CD4-positive, alpha-beta T cell treated with Interferon alpha-2 for 1 hour (primary cell): ENCODE measurements at places on chromosomes 1 and 21.

- DNase-seq, result no peak
Measured at GRCh38 chr1:187641907-187642306, 813.2 kb downstream of the PLA2G4A start.

DNA sequence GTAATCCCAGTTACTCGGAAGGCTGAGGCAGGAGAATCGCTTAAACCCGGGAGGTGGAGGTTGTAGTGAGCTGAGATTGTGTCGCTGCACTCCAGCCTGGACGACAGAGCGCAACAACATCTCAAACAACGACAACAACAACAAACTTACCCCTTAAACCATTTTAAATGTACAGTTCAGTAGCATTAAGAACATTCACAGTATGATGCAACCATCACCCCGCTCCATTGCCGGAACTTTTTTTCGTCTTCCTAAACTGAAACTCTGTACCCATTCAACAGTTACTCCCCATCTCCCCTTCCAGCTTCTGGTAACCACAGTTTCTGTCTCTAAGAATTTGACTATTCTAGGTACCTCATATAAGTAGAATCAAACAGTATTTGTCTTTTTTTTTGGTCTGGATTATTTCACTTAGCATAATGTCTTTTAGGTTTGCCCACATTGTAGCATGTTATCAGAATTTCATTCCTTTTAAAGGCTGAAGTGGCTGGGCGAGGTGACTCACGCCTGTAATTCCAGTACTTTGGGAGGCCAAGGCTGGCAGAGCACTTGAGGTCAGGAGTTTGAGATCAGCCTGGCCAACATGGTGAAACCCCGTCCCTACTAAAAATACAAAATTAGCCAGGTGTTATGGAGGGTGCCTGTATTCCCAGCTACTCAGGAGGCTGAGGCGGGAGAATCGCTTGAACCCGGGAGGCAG, 19.6 kb downstream of the CA6 start:
- no peak for DNase-seq

DNA sequence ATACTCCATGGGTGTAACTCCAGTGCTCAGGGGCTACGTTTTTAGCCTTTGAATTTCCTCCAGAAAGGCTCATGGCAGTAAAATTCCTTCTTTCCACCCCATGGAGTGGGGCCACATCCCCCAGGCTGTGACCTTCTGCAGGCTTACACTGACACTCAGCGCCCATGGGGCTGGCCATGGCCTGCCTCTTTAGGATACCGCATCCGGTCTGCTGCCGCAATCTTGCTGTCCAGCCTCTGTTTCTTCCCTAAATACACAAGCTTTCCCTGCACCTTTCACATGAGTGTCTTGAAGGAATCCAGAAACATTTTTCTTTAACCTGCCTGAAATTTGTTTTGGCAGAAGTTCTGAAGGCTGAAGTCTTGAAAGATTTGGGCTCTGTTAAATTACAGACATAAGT, 170.5 kb downstream of the NTMT2 start:
- DNase-seq, result no peak

GRCh38 chr1:28159243-28159642, 17.2 kb downstream of the PTAFR start:
- no peak for DNase-seq

DNA sequence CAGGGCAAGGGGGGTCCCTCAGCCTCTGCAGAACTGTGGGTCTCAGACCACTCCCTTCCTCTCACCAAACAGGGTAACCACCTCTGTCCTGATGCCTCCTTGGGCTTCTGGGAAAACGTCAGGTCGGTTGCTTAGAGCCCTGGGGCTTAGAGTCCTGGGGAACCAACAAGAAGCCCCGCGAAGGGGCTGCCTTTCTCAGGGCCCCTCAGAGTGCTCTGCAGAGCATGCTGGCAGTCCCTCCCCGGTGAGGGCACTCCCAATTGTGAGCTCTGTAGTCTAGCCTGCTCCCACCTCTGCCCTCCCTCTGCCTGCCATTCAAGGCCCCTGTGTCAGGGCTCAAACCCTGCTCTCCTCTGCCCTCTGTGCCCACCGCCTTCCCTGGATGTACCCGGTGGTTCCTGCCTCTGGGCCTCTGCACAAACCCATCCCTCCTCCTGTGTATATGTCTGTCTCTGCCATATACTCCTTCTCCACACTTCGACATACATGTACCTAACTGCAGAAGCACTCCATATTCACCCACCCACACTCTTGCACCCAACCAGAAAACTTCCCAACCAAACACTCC, 92.3 kb downstream of the DMRTB1 start:
- no peak for DNase-seq

DNA sequence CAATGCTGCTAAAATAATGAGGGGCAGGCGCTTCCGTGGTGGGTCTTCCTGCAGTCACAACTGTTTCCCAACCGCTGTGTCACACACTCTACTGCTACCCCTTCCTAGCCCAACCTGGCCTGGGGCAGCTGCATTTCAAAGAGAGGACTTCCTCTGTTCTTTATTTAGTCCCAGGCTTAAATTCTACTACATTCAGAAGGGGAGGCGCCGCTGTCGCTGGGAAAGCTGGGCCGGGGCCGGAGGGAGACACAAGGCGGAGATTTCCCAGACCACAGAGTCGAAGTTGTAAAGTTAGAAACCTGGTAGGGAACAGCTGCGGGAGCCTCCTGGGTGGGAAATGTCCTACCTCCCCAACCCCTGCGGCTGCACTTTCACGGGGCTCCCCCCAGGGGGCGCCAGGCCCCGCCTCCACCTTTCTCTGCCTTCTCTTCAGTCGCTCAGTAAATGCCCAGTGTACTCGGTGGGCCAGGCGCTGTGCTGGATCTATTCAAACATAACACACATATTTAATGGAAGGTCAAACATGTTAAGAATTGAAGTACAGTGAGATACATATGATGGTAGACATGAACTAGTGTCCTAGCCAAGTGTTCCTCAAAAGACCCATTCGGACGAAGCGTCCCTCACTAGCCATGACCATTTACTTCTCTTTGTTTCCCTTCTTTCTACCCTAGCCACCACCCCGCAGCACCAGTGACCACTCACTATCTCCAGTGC, 23.1 kb downstream of the DYRK3 start:
- peak; percentile 43 for DNase-seq

GRCh38 chr1:246302251-246302625, 204.8 kb downstream of the SMYD3 start:
- DNase-seq, result no peak

DNA sequence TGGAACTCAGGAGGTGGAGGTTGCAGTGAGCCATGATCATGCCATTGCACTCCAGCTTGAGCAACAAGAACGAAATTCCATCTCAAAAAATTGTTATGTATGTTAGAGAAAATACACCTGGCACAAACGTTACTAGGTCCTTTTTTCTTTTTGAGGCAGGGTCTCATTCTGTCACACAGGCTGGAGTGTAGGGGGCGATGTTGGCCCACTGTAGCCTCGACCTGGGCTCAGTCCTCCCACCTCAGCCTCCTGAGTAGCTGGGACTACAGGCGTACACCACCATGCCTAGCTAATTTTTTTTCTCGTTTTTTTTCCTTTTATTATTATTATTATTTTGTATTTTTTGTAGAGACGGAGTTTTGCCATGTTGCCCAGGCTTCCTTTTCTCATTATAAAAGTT, 4.4 kb downstream of the HAX1 start:
- DNase-seq, result peak; percentile 46

DNA sequence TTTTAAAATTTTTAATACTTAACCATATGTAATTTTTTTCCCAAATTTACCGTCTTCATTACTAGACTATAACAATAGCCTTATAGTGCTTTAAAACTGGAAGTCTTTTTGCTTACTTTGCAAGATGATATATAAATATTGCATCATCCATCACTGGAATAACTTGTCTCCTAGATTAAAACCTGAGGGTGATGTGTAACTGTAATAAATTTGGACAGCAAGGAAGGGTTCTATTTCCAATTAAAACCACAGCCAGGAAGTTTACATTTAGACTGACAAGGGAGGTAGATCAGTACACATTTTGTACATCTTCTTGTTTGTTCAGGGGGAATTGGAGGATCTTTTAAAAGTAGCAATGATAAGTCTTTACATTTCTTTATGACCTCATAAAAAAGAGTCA, 21.9 kb downstream of the NTNG1 start:
- DNase-seq, result no peak

DNA sequence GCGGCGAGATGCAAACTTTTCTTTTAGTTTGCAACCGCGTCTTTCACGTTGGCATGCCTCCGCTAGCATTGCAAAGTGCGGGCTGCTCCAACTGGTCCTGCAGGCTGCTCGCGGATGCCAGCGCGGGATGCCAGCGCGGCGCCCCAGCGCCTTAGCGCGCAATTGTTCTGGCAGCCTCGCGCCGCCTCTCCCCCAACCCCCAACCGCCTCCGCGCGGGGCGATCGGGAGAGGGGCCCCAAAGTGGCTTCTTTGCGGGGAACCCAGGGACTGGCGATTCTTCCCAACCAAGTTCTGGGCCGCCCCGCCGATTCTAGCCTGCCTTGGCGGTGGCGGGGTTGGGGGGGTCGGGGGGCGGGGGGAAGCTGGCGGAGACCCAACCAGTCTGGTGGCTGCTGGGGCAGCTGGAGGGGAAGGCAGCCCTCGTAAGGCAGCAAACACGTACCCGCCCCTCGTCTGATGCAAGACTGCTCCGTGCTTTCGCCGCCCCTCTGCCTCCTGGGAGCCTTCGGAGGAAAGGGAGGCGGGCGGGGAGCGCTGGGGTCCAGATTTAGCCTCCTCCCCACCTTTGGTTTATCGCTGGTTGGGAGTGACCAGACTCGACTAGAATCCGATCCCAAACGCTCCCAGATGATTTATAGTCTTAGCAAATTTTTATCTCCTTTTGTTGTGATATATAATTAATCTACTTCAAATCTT, 756 bp downstream of the PHGDH start:
- peak; percentile 4 for DNase-seq

GRCh38 chr1:96978444-96978843, 256.9 kb downstream of the PTBP2 start:
- no peak for DNase-seq

GRCh38 chr1:67739361-67739760, 54.4 kb downstream of the GADD45A start:
- DNase-seq, result no peak

DNA sequence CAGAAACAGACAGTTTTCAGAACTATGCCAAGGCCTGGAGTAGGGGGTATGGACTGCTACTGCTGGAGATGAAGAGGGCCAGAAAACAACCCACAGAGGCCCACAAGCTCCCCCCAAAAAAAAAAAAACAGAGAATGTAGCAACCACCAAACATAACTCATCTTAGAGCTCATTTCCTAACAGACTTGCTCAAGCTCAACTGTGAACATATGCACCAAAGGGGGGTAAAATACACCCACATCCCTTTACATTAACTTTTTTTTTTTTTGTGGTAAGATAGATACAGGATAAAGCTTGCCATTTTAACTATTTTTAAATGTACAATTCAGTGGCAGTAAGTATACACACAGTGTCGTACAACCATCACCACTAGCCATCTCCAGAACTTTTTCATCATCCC, 36.0 kb downstream of the SEC16B start:
- no peak for DNase-seq

DNA sequence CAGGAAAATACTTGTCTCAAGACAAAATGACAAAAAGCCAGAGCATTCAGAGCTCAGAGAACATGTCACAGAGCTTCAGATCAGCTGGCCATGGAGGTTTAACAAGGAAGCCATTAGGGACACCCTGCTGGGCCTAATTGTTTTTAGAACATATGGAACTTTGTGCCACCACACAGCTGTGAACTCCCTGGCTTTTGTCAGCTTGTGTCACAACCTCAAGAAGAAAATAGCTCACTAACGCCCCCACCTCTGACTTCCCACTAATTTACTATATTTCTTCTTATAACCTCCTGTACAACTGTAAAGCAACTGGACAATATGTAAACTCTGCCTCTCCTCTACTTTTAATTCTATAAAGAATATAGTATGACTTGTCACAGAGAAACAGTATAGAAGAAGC, 21.0 kb upstream of the TDRD10 start:
- DNase-seq, result no peak

- DNase-seq, result no peak
Measured at GRCh38 chr1:4681026-4681425, 26.6 kb downstream of the AJAP1 start.

DNA sequence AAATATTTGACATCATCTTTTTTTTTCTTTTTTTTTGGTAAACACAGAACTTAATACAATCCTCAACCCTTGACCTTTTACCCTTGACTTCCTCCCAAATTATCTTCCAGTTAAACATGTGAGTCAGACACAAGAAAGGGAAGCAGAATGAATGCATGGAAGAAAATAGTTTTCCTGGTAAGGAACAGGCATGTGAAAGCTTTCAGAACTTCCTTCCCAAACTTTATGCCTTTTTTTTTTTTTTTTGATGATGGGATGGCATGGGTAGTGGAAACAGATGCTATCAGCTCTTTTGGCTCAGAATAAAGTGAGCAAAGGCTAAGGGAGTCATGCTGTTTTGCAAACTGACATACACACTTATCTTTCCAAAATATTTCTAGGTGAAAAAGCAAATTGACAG, 1079.1 kb downstream of the TTLL7 start:
- no peak for DNase-seq

DNA sequence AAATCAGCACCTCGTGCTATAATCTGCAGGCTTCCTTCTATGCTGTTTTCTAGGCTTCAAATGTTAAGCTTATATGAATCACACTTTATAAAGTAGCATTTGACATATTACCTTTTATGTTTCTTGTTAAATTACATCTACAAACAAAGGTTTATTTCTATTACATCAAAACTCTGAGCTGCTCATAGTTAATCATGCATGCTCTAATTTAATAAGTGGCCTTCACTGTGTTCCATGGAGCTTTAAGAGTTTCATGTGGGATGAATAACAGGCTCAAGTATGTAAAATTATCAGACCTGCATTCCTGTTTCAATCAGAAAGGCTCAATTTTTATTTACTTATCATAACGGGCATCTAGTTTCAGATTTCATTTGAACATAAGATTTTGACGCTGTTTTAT, 13.0 kb downstream of the SLC19A2 start:
- DNase-seq, result no peak

DNA sequence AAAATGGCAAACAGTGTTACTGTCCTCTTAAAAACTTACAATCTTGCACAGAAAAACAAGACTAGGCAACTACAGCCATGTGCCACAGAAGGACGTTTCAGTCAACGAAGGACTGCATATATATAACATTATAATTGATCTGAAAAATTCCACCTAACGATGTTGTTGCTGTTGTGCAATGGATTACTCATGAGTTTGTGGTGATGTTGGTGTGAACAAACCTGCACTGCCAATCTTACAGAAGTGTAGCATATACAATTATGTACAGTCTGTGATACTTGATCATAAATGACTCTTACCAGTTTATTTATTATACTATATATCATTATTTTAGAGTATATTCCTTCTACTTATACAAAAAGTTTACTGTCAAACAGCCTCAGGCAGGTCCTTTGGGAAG, 6.8 kb upstream of the VAMP4 start:
- no peak for DNase-seq

- no peak for DNase-seq
Measured at GRCh38 chr1:225921734-225922709, 2.0 kb downstream of the PYCR2 start.
